Astrocyte (in vitro differentiated cells and primary cell): ENCODE measurements at places on chromosomes 16 and 17. TPM values are rescaled to one million over a fixed set of nuclear protein-coding genes. Genes with fewer than 3 reads are reported as not detected.
A peak's percentile ranks its signal among the peaks of the same experiment; 100 is the strongest.

GRCh38 chr17:2965621-2966595 lies 97.5 kb downstream of the OR1D5 start:
- no peaks in the 10 kb centered on the region for H3K36me3 ChIP-seq
- peaks cover 9% of the 10 kb centered on the region for H3K4me1 ChIP-seq
- H3K4me3 ChIP-seq, result no peak overlapping the region
- H3K27me3 ChIP-seq, result peaks cover 2% of the 10 kb centered on the region
- DNase-seq, result peak; percentile 59

- no peaks in the 10 kb centered on the region for H3K4me1 ChIP-seq
- H3K27me3 ChIP-seq, result no peaks in the 10 kb centered on the region
- no peaks in the 10 kb centered on the region for H3K36me3 ChIP-seq
Observed at GRCh38 chr16:6682142-6682811, 650.4 kb upstream of the RBFOX1 start.

GRCh38 chr16:87702325-87702811 lies 63.4 kb downstream of the KLHDC4 start:
- H3K36me3 ChIP-seq, result no peaks in the 10 kb centered on the region
- H3K27me3 ChIP-seq, result no peaks in the 10 kb centered on the region
- H3K4me1 ChIP-seq, result peaks cover 8% of the 10 kb centered on the region
- H3K27ac ChIP-seq, result no peak overlapping the region
- H3K4me3 ChIP-seq, result no peak overlapping the region

DNA sequence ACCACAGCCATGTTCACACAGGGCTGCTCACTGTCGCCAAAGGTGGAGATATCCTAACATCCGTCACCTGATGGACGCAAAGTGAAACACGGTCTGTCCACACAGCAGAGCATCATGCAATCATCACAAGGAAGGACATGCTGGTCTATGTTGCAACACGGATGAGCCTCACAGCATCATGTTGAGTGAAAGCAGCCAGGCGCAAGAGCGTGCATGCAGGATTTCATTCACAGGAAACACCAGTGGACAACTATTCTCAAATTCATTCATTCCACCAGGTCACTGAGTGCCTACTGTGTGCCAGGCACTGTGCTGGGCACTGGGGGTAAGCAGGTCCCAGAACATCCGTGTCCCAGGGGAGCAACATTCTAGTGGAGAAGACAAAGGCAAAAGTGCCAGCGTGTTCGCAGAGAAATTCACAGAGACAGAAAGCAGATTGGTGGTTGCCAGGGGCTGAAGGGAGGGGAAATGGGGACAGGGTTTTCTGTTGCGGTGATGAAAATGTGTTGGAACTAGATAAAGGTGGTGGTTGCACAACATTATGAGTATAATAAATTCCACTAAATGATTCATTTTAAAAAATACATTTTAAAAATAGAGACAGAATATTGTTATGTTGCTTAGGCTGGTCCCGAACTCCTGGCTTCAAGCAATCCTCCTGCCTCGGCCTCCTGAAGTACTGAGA lies 22.7 kb upstream of the KCNJ12 start:
- H3K4me3 ChIP-seq, result no peak overlapping the region
- H3K27ac ChIP-seq, result no peak overlapping the region
- DNase-seq, result no peak
- H3K36me3 ChIP-seq, result no peaks in the 10 kb centered on the region

GRCh38 chr17:68831170-68831569 lies 124.0 kb downstream of the ABCA8 start:
- H3K36me3 ChIP-seq, result no peaks in the 10 kb centered on the region
- DNase-seq, result no peak
- no peak overlapping the region for H3K4me3 ChIP-seq
- no peak overlapping the region for H3K27ac ChIP-seq
- H3K27me3 ChIP-seq, result no peaks in the 10 kb centered on the region

DNA sequence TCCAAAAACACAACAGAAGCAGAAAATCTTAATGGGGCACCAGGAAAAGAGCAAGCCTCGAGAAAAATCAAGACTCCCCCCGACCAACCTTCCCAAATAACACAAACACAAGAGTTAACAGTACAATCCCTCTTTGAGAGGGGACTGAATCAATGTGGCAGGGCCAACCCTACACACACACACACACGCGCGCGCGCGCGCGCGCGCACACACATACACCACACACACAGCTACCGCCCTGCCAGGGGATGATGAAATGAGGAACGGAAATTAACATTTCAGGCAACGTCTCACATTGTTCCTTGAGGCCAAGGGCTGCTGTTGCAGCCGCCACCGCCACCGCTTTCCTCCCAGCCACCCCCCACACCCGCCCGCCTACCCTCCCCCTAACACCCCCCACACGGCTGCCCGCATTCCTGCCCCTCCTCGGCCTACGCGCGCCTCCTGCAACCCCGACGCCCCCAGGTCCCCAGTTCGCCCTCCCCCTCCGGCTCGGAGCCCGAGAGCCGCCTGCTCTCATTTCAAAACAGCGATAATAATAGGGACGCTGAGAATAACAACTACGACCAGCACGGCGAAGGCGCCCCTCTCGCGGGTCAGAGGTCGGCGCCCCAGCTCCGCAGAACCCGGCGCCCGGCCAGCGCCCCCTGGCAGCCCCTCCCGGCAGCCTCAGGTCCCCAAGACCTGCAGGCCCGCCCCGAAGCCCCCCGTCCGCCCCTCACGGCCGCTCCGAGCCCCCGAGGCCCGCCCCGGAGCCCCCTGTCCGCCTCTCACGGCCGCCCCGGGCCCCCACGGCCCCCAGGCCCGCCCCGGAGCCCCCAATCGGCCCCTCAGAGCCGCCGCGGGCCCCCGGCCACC lies 1.1 kb downstream of the ANKRD11 start:
- peak overlapping the region; percentile 79 for H3K4me3 ChIP-seq
- H3K27ac ChIP-seq, result peak overlapping the region; percentile 71
- peaks cover 38% of the 10 kb centered on the region for H3K4me1 ChIP-seq
- DNase-seq, result peak; percentile 92
- H3K36me3 ChIP-seq, result no peaks in the 10 kb centered on the region
- H3K27me3 ChIP-seq, result no peaks in the 10 kb centered on the region

TMEM220 gene
- 1.0 and 1.3 TPM in 2 replicates for total RNA-seq

DNA sequence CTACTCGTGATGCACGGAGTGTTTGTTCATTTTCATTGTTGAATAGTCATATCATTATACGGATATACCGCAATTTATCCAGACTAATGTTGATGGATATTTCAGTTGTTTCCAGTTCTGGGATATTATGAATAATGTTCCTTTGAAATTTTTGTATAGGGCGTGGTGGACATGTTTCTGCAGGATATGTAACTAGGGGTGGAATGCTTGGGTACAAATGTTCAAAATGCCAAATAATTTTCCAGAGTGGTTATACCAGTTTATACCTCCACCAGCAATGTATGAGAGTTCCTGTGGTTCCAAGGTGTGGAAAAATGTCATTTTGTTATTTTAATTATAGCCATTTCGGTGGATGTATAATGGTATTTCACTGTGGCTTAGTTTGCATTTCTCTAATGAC lies 53.6 kb downstream of the NUP88 start:
- H3K27ac ChIP-seq, result no peak overlapping the region
- DNase-seq, result no peak
- H3K36me3 ChIP-seq, result peaks cover 37% of the 10 kb centered on the region
- H3K4me1 ChIP-seq, result no peaks in the 10 kb centered on the region
- no peak overlapping the region for H3K4me3 ChIP-seq
- no peaks in the 10 kb centered on the region for H3K27me3 ChIP-seq

TTYH2 gene
- 8.0 and 9.8 TPM in 2 replicates for total RNA-seq

KRT20 gene
- total RNA-seq, result not detected in 2 replicates

SDR42E2 gene
- total RNA-seq, result not detected in 2 replicates

DNA sequence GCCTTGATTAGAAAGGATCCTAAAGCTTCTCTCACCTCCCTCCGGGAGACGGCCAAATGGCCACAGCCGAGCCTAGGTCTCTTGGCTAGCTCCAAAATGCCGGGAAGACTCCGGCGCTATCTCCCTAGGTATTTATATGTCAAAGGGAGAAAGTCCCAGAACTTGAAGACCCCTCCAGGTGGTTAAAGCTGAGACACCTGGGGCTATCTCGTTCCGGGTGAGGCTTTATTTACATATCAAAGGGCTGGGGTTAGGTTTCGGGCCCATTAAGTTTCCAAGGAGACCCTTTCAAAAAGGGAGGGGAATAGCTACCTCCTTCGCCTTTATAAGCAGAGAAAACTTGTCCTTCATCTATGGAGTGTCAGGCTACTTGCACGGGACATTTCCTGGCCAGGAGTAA lies 70.9 kb upstream of the KIFC3 start:
- H3K27me3 ChIP-seq, result peaks cover 2% of the 10 kb centered on the region
- H3K36me3 ChIP-seq, result no peaks in the 10 kb centered on the region
- no peak overlapping the region for H3K4me3 ChIP-seq
- no peak for DNase-seq
- peaks cover 18% of the 10 kb centered on the region for H3K4me1 ChIP-seq
- no peak overlapping the region for H3K27ac ChIP-seq

- no peaks in the 10 kb centered on the region for H3K36me3 ChIP-seq
- H3K4me3 ChIP-seq, result no peak overlapping the region
- no peak for DNase-seq
- peaks cover 10% of the 10 kb centered on the region for H3K4me1 ChIP-seq
Observed at GRCh38 chr17:4482338-4483011, 16.2 kb upstream of the SPNS2 start.

DNA sequence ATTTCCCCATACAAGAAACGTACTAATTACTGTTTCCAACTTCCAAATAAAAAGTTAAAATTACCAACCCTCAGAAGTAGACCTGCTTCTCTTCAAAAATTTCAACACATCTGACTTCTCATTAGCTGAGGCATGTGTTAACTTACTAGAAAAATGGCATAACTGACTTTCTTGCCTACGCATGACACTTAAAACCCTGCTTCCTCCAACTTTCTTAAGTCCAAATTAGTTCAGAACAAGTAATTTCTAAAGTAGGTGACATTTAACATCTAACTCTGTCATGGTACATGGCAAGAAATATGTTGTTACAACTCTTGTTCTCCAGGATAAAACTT lies 6.7 kb downstream of the USP7 start:
- no peaks in the 10 kb centered on the region for H3K36me3 ChIP-seq
- no peak overlapping the region for H3K4me3 ChIP-seq
- H3K27ac ChIP-seq, result no peak overlapping the region
- no peaks in the 10 kb centered on the region for H3K27me3 ChIP-seq

PRSS21 gene
- not detected in 2 replicates for total RNA-seq

- H3K36me3 ChIP-seq, result no peaks in the 10 kb centered on the region
- H3K27ac ChIP-seq, result no peak overlapping the region
- H3K4me3 ChIP-seq, result no peak overlapping the region
- no peak for DNase-seq
- H3K27me3 ChIP-seq, result no peaks in the 10 kb centered on the region
- peaks cover 6% of the 10 kb centered on the region for H3K4me1 ChIP-seq
Observed at GRCh38 chr17:69898601-69899000, 176.4 kb upstream of the KCNJ16 start.

DNA sequence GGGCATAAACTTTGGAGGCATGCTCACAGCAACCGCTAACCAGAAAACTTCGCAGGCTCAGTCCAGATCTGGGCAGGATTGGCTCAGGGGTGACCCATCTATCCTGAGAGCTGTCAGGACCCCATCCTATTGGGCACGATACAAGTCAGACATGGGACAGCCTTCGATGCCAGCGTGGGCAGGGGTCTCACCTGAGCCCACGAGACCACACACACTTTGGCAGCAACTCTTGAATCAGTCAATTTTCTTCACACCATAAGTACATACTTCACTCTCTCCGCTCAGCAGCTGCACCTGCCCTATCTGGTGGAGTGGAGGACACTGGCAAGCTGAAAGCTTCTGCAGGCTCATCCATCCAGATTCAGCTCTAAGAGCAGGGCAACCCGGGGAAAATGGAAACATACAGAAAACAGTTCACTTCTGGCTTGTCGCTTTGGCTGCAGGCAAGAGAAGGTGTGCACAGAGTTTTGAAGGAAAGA lies 48.3 kb downstream of the ZFHX3 start:
- no peak overlapping the region for H3K27ac ChIP-seq
- no peak overlapping the region for H3K4me3 ChIP-seq
- H3K4me1 ChIP-seq, result peaks cover 17% of the 10 kb centered on the region
- no peak for DNase-seq
- no peaks in the 10 kb centered on the region for H3K36me3 ChIP-seq

- H3K4me3 ChIP-seq, result no peak overlapping the region
- no peaks in the 10 kb centered on the region for H3K4me1 ChIP-seq
- no peak for DNase-seq
- H3K36me3 ChIP-seq, result no peaks in the 10 kb centered on the region
- H3K27me3 ChIP-seq, result no peaks in the 10 kb centered on the region
- no peak overlapping the region for H3K27ac ChIP-seq
Observed at GRCh38 chr16:9934723-9935508, 247.3 kb downstream of the GRIN2A start.

- H3K4me3 ChIP-seq, result no peak overlapping the region
- no peaks in the 10 kb centered on the region for H3K36me3 ChIP-seq
- H3K27ac ChIP-seq, result no peak overlapping the region
- H3K27me3 ChIP-seq, result no peaks in the 10 kb centered on the region
- no peaks in the 10 kb centered on the region for H3K4me1 ChIP-seq
Observed at GRCh38 chr16:72721981-72722380, 325.9 kb downstream of the ZFHX3 start.

- H3K27me3 ChIP-seq, result no peaks in the 10 kb centered on the region
- no peak overlapping the region for H3K4me3 ChIP-seq
- H3K27ac ChIP-seq, result no peak overlapping the region
- DNase-seq, result no peak
Observed at GRCh38 chr16:27281243-27281642, 12.7 kb upstream of the NSMCE1 start.
